Hippocampal formation (tissue), 2 donors: ENCODE measurements at places on chromosomes 2 and 18.

DNA sequence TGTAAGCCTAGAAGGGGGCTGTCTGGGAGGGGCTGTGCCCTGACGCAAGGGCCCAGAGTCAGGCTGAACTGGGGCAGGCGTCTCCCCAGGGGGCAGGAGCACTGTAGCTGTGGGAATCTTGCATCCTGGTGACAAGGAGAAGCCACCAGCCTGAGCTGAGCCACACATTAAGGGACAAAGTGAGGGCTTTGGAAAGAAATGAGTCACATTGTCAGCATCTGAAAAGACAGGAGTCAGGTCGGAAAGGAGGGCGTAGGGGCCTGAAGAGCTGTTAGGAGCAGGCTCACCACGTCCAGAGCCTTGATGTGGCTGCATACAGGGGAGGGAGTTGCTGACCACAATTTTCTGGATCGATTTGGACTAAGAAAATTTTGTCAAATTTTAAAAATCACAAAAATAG lies 298.6 kb downstream of the CYP26B1 start:
- DNase-seq = no peak

GRCh38 chr2:71826299-71826698 lies 321.4 kb downstream of the CYP26B1 start:
- no peak for DNase-seq

DNA sequence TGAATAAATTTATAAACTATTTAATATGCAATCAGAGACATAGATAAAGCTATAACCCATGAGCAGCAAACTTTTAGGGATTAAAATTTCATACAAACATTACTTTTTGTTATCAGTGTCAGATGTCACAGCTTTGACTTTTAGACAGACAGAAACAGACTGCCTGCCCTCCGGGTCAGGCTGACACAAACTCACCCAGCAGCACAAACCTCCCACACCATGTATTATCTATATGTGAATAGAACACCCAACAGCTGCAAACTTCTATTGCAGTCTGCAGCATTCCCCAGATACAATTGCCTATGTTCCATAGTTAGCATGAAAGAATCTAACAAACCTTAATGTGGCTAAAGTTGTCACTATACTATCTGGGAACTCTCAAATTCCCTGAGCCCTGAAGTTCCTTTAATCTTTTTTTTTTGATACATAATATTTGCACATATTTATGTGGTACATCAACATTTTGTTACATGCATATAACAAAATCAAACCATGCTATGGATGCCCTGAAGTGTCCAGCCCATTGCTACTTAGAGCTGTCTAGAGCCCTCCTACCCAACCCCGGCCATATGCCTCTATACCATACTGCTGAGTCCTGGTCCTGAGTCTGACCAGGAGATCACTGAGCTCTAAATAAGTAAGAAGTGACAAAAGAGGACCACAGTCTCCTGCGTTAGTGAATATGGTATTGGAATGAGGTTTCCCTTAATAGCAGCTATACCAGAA lies 214.4 kb downstream of the ZNF385B start:
- DNase-seq = no peak

GRCh38 chr2:20507166-20507692 lies 60.4 kb downstream of the RHOB start:
- DNase-seq = no peak

DNA sequence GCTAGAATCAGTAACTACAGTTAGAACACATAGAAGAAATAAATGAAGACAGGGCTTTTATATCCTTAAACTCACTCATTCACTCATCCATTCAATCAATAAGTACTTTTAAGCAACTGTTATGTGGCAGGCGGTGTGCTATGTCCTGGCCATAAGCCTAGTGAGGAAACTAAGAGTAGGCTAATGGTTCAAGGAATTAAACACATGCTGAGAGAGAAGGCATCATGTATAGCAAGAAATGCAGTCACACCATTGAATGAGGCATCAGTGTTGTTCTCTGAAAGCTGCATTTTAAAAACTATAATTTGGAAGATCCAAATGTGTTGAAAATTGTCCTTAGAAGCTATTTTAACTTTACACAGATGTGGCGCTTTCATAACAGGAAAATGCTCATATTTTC lies 86.5 kb upstream of the DTNA start:
- DNase-seq = no peak

DNA sequence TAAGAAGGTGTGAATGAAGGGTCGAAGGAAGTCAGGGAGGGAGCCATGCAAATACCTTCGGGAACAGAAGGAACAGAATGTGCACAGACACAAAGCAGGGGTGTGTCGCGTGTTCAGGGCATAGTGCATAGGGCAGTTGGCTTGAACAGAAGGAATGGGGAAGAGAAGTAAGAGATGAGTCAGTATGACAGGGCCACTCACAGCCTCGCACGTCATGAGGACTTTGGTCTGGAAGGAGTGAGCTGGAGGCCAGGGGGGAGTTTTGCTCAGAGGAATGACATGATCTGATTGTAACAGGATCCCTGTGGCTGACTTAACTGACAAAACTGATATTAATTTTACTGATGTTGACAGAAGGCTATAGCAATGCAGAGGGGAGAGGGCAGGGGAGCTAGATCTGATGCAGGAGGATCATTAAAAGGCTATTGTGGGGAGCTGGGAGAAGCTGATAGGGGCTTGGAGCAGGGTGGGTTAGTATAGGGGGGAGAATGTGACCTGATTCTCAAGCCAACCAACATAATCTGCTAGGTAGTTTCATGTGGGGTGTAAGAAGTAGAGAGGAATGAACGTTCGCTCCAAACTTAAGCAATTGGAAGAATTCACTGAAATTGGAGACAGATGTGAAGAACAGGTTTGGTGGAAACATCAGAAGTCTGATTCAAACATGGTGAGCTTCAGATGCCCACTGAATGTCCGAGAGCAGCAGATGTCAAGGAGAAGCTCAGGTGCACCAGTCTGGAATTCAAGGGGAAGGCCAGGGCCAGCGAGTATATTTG lies 60.4 kb upstream of the COPS8 start:
- DNase-seq = no peak

DNA sequence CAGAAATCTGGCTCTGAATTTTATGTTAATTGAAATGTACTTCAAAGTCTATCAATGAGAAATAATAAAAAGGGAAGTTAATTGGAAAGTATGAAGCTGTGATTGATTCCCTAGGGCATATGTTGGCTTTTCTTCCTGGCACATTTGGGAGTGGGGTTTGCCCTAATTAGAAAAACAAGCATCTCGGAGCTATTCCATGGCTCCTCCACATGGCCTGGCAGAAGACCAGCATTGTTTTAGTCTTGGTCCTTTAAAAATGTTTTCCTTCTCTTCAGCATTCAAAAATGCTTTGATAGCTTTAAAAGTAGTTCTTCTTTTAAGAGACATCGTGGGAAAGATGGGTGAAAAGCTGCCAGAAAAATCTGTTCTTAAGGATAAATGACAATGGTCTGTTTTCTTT lies 445.5 kb upstream of the PKDCC start:
- no peak for DNase-seq

DNA sequence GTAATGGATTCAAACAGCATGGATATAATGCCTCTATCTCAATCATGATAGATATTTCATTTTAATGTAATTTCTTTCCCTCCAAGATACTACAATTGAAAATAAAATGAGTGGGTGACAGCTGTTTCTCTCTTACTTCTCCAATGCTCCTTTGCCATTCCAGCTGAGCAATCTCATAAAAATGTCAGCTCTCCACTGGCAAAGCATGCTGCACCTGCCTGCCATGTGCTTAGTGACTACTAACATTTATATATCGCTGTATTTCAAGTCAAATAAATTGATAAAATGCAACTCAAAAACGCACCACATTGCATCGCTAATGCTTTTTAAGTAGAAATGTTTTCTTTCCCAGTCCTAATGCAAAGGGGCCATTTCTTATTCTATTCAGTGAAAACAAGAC lies 1093.9 kb downstream of the CBLN2 start:
- no peak for DNase-seq

DNA sequence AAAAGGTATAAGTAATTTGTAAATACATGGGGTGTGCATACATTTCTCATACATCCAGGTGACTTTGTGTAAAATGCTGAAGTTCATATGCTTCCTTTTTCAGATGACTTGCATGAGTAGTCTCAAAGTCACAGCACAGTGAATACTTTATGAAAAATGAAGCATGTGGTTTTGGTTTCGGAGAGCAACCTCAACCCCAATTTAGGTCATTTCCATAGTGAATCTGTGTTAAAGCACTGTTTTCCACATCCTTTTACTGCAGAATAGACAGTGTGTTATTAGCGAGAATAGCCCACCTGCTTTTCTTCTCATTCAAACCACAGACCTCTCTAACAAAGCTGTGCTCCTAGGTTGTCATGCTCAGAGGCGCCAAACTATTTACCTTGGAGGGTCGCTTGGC lies 204.4 kb upstream of the RASGRP3 start:
- DNase-seq = no peak
